ENCODE measurements at places on chromosomes 5 and 9.

GRCh38 chr9:121194730-121195129 lies 6.9 kb downstream of the RAB14 start:
- no peak for DNase-seq

GRCh38 chr5:169347786-169348185 lies 46.8 kb upstream of the SLIT3 start:
- no peak for DNase-seq

- DNase-seq = no peak
These were observed 658.4 kb downstream of the EFNA5 start for GRCh38 chr5:107012371-107012770.

- DNase-seq = no peak
These were observed 4.6 kb downstream of the EPB41L4B start for GRCh38 chr9:109316207-109316640.

DNA sequence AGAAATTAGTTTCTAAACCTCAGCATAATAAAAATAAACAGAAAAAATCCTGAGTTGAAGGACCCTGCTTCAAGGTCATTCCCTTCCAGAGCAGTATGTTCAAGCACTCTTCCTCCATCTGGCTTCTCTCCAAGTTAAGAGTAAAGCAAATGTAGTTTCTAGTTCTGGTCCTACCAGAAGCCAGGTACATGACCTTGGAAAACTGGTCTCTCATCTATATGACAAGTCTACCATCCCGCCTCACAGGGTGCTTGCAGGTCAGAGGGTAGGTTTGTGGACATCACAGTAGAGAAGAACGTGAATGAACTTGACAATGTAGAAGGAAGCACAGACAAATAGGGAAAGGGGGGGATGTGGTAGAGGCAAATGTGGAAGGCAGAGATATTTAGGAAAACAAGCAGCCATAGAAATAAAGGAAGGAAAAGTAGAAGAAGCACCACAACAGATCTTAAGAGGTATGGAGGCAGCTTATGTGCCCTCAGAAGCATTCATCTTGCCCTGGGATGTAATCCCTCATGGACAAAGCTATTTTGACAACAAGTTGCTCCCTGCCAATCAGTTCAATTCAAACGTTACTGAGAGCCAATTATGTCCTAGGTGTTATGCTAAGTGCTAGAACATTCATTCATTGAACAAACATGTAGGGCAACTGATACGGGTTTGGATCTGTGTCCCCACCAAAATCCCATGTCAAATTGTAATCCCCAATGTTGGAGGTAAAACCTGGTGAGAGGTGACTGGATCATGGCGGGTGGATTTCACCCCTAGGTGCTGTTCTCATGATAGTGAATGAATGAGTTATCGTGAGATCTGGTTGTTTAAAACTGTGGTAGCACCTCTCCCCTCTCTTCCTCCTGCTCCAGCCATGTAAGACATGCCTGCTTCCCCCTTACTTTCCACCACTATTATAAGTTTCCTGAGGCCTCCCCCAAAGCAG lies 23.7 kb upstream of the CTNNAL1 start:
- no peak for DNase-seq

DNA sequence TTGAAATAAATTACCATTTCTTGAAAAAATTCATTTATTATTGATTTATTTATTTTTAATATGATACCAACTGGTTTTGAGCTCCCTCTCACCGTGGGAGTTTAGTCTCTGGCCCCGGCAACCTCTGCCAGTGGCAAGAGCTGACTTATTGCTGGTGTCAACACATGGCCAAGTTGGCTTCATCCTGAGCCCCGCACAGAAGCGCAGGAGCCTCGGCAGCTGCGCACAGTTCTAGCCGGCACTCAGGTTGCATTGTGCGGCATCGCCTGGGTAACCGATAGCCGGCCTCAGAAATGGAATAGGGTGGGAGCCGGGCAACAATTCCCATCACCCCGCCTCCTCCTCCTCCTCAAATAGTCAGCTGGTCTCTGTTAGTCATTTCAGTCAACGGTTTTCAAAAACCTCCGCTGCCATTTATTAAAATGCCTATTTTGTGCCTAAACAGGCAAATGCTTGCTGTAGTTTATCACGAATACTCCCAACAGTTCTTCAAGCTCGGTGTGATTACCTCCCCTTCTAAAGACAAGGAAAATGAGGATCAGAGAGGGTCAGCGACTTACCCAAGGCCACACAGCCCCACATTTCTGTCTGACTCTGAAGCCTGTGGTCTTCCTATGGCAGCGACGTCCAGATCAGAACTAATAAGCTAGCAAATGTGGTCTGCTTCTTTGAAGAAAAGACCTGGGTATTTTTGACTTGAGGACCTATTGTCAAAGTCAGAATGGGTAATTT lies 15.7 kb upstream of the MSX2 start:
- no peak for DNase-seq

DNA sequence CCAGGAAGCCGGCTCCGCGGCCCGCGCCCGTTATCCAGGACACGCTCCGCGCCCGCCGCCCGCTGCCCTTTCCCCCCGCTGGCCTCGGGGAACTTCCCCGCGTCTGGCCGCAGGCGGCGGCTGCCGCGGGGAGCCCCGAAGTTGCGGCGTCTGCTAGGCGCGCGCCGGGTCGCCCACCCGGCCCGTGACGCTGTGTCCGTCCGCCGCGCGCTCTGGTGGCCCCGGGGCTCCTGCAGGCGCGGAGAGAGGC lies 621 bp upstream of the GCNT4 start:
- DNase-seq = no peak

DNA sequence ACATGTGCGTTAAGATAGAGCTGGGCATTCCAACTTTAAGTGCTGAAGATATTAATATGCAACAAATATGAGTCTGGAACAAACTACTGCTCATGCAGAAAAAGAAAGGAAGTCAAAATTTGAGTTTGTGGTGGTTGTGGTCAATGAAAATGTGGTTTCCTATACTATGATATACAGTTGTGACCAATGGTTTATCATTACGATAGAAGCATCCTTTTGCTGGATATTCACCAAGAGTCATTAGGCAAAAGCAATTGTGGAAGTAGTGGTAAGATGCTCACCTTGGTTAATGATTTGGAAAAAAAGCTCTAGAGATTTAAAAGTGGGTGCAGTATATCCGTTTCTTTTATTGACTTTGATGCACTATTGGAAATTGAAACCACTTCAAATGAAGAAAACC lies 1007.0 kb downstream of the NR2F1-AS1 start:
- no peak for DNase-seq

DNA sequence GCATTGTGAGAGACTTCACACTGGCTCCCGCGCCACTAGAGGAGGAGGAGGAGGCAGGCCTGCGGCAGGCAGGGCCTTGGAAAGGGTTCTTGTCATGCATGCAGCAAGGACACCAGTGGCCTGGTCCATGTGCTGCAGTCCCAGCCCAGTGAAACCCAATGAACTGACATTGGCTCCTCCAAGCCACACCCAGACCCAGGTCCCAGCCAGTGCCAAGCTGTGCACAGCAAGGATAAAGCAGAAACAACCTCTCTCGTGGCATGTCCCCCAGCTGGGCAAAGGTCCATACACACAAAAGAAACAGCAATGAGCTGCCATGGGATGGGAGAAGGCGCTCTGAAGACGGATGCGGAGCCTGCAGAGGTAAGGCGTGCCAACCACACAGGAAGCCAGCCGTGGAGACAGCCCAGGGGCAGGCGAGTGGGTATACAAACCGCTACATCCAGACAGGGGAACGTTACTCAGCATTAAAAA lies 89.2 kb downstream of the SEMA4D start:
- DNase-seq = peak; percentile 50

- no peak for DNase-seq
These were observed 1.4 kb downstream of the SLC36A2 start for GRCh38 chr5:151345808-151346478.

- no peak for DNase-seq
These were observed 20.7 kb upstream of the GRPEL2 start for GRCh38 chr5:149324641-149325040.

DNA sequence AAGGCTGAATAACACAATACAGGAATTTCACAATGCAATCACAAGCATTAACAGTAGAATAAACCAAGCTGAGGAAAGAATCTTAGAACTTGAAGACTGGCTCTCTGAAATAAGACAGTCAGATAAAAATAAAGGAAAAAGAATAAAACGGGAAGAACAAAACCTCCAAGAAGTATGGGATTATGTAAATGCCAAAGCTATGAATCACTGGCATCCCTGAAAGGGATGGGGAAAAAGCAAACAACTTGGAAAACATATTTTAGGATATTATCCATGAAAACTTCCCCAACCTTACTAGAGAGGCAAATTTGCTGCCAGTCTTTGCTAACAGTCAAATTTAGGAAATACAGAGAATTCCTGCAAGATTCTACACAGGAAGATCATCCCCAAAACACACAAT lies 157.9 kb downstream of the ALDH1A1 start:
- no peak for DNase-seq

GRCh38 chr5:180601591-180602480 lies 10.5 kb upstream of the SCGB3A1 start:
- no peak for DNase-seq

DNA sequence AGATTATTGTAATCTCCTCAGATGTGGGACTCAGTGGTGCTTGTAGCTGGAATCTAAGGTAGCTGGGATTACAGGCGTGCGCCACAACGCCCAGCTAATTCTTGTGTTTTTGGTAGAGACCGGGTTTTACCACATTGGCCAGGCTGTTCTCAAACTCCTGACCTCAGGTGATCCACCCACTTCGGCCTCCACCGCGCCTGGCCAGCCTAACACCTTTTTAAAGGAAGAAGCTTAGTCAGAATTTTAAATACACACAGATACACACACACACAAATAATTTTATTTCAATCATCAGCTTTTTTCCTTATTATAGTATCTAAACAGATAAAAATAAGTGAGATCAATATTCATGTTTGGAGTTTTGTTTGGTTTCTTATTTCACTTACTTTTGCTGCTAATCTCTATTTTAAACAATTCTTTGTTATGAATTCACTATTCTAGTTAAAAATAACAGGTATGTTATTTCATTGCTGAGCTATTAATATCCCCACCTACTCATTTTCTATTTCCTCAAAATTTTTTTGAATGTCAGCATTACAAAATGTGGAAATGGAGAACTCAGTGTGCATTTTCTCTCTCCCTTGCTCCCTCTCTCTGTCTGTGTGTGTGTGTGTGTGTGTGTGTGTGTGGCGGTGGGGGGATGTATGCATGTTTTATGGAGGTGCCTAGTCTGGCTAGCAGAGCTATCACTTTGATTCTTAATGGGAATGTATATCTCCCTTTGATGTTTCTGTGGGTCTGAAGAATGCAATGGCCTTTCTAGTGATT lies 960.6 kb upstream of the DMAC1 start:
- DNase-seq = no peak

GRCh38 chr5:135015942-135016341 lies 18.1 kb downstream of the PITX1 start:
- DNase-seq = no peak

- DNase-seq = no peak
These were observed 153.3 kb downstream of the PJA2 start for GRCh38 chr5:109256486-109256885.

DNA sequence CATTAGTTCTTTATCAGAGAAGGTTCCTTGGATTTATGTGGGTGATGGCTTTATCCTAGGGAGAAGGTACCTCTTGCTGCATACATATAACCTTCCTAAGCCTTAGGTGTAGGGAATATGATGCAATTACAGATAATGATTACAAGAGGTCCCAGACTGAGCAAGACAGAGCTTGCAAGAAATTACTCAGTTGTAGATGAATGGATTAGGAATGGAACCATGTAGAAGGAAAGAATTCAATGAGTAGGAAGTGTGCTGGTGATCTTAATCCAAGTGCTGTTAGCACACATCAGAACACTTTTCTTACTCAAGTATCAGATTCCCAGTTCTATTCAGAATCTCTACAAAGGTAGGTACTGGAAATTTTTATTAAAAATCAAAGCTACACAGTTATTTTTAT lies 2.5 kb downstream of the OR13F1 start:
- no peak for DNase-seq

DNA sequence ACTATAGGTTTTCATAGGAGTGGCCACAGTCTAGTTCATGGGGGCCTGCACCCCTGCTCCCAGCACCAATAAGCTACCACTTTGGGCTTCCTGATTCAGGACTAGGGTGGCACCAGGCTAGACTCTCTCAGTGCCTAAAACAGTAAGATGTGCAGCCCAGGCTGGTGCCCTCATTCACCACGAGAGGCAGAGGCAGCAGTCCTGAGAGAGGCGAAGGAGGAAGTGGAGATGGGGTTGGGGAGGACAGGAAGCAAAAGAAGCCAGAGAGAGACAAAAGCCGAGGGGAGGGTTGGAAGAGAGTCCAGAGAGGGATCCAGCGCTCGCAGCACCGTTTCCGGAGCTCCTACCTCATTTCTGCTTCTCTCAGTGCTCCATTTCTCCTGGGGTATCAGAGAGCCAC lies 180.9 kb downstream of the MED10 start:
- no peak for DNase-seq

DNA sequence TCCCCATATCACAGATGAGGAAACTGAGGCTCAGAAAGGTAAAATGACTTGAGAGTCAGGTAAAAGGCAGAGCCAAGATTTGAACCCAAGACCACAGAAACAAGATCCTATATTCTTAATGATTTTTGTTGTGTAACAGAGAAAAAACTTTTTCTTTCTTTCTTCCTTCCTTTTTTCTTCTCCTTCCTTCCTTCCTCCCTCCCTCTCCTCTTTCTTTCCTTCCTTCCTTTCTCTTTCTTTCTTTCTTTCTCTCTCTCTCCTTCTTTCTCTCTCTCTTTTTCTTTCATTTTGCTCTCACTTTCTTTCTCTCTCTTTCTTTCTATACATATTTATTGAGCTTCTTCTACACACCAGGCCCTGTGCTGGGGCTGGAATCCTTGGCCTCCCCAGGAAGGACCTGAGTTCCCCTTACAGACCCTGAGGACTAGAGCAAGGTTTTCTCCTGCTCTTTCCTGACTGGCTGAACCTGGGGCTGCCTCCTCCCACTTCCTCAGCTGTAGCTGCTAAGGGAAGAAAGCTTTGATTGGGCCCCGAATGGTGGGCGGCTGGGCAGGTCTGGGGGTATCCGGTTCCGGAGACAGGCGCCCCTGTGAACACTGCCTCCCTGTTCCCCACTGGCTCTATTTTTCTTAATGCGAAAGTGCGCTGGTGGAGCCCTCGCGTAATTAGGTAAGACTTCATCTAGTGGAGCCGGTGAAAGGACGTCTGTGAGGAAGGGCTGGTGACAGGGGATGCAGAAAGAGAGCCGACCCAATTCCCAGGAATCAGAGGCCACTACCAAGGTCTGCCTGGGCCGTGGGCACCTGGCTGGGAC lies 27.4 kb upstream of the KIF12 start:
- no peak for DNase-seq

GRCh38 chr5:68074048-68074632 lies 141.4 kb upstream of the PIK3R1 start:
- DNase-seq = no peak

DNA sequence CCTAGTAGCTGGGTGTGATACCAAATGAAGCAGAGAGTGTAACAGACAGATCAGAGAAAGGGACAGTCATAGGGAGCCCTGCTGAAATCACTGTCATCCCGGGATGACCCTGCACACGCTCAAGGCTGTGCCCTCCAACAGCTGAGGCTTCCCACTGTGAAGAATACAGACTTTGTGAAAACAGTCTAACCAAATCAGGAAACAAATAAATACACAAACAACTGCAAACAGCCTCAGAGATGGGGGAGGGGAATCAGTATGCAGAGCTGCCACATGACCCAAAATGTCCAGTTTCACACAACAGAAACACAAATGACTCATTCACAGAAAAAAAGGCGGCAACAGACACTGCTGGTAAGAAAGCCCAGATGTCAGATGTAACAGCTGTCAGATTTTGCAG lies 101.9 kb downstream of the ADAMTS2 start:
- no peak for DNase-seq

GRCh38 chr5:65866837-65867521 lies 59.4 kb upstream of the ERBIN start:
- DNase-seq = no peak
